ENCODE measurements at places on chromosomes 12 and 14.

GRCh38 chr12:87160848-87161601 is 868.2 kb downstream of the C12orf50 start:
- no peak for DNase-seq

- DNase-seq, result no peak
Measured at GRCh38 chr12:132886529-132887477, 602 bp downstream of the CHFR start.

DNA sequence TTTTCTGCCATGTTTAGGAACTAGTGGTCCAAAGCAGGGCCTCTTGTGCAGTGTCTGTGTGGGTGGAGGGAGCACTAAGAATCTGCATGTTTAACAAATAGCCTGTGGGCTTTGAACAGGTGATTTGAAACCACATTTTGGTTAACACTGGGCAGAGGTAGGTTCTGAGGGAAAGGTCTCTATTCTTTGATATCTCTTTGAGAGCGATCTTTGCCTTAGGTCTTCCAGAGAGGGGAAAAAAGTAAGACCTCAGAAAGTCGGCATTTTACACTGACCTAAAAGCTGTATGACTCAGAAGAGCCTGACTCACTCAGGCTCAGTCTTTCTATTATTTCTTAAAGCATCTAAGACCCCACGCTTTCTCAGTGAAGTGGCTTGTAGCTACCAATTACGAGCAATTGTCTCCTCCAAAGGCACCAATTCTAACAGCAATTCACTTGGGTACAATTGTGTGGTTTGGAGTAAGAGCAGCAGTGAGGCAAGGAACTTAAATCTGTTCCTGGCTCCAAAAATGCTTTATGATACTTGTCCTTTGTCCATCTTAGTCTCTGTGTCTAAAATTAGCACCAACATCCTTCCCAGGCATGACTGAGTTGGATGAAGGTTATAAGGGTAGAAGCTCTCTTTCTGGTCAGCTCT is 8.8 kb downstream of the EIF2B2 start:
- DNase-seq, result no peak

- no peak for DNase-seq
Measured at GRCh38 chr12:32419520-32419960, 20.2 kb downstream of the FGD4 start.

GRCh38 chr14:32104308-32104707 is 27.2 kb downstream of the ARHGAP5 start:
- no peak for DNase-seq

DNA sequence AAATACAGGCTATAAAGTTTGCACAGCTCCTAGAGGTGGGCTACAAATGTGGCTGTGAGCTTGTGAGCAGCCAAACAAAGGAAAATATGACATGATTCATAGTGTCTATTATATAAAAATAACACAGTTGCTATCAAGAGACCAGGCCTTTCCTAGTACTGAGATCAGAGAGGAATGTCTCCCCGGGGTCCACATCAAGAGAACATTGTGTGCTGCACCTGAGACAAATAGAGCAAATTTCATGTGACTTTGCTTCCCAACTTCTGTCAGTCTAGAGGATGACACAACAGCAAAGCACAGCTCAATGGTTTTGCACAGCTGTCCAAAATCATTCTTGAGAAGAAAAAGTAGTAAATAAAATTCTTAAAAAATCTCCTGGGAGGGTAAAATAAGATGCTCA is 297.5 kb upstream of the PRKD1 start:
- DNase-seq, result no peak

GRCh38 chr12:29561664-29562071 is 64.2 kb upstream of the OVCH1 start:
- DNase-seq, result no peak

DNA sequence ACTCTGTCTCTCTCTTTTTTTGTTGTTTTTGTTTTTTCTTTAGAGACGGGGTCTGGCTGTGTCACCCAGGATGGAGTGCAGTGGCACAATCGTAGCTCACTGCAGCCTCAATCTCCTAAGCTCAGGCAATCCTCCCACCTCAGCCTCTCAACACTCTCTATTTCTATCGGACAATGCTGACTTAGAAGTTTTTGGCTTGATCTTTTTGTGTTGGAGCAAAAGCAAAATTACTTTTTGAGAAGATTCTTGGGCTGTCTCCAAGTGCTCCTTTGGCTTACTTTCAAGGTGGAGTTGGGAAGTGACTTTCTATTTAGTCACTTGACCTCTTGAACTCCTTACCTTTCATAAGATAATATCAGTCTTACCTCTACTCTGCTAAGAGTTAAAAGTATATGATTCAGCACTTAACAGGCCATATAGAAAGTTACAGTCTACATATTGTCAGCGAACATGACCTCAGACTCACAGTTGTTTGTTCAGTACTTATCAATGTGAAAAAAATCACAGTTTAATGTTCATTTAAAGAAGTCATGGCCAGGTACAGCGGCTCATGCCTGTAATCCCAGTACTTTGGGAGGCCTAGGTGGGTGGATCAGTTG is 15.4 kb upstream of the MIA2 start:
- DNase-seq, result no peak

DNA sequence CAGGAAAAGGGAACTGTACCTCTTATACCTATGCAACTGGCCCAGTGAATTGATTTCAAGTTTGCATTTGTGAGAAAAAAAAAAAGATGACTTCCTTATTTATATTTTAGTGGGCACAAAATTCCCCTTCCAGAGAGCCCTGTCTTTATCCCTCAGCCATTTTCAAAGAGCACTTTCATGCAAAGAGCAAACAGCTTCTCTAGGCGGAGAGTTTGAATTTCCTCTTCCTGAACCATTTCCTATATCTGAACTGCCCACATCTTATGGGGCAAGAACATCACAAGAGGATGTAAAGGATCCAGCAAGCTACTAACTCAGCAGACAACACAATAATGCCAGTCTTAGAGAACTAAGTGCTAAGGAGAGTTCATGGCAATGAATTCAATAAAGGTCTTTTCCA is 22.3 kb upstream of the PLXNC1 start:
- DNase-seq, result no peak

DNA sequence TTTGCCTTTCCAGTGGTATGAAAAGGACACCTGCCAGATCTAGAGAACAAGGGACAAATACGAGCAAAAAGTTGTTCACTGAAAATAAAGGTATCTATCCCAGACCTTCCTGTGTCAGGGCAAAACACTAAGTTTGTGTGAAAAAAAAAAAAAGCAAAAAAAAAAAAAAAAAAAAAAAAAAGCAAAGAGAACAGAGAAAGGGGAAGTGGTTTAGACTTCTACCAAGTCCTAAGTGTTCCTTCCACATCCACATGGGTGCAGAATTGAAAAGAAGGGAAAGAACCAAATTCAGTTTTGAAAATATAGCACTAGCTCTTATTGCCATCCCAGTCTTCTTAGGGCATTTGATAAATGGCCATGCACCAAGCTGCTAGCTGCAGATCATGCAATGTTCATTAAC is 41.7 kb downstream of the ZCRB1 start:
- no peak for DNase-seq

GRCh38 chr12:2283916-2284315 is 231.1 kb downstream of the CACNA1C start:
- no peak for DNase-seq

- no peak for DNase-seq
Measured at GRCh38 chr14:100605230-100605629, 18.0 kb upstream of the BEGAIN start.

GRCh38 chr12:16880864-16881285 is 274.9 kb upstream of the LMO3 start:
- no peak for DNase-seq

DNA sequence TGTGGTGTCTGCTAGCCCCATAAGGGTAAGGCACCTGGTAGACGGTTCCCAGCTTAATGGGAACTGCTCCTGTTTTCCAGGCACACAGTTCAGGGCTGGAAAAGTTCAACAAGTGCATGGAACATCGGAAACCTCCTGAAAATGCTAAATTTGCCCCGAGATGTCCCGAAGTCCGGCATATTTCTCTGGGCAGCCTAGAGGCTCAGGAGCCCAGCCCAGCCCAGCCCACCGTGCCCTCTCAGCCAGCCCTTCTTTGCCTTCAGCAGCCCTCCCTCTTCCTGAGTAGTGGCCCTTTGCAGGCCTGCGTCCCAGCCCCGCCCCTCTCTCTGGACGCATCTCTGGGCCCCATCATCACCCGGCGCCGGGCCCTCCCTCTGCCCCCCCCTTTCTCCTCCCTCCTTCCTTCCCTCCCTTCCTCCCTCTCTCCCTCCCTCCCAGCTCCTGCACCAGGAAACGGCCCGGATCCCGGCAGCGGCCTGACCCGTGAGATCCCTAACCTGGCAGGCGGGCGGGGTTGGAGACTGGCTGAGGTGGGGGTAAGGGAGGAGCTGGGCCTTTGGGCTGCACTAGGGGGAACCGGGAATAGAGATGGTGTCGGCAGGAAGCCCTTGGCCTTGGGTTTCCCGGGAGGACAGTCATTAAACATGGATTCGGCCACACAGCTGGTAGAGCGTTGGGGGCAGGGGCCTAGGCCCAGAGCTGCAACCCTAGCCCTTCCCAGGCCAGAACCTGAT is at the start of gene BCL2L2:
Gene BCL2L2 (plus strand): TSS at position 422 of the 734 bp plus-strand sequence. CDS start 935 bp downstream, outside the sequence.
- no peak for DNase-seq

GRCh38 chr14:61003571-61003970 is 22.5 kb downstream of the SLC38A6 start:
- DNase-seq, result no peak

- no peak for DNase-seq
Measured at GRCh38 chr12:52175371-52176350, 16.2 kb downstream of the KRT80 start.

DNA sequence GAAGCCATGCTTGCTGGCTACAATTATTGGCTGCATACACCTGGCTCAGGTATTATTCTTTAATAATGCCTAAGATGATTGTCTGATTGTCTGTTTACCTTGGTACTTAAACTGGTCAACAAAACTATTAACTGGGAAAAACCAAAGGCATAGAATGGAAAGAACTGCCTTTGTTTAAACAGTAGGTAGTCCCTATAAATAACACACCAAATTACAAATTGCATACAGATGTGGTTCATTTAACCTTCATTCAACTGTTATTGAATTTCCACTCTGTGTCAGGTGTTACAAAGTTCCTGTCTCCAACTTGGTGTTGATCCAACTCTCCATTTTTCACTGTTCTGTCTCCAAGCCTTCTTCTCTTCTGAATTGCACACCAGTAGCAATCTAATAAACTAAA is 79.8 kb upstream of the FSCB start:
- DNase-seq, result no peak

- no peak for DNase-seq
Measured at GRCh38 chr12:10191865-10192264, 13.0 kb downstream of the TMEM52B start.

- no peak for DNase-seq
Measured at GRCh38 chr12:71665090-71665463, 976 bp downstream of the THAP2 start.

- DNase-seq, result no peak
Measured at GRCh38 chr12:47396902-47397663, 308.7 kb downstream of the RPAP3 start.

GRCh38 chr14:104335176-104335575 is 196.8 kb downstream of the KIF26A start:
- DNase-seq, result no peak

GRCh38 chr12:3988519-3989217 is 115.5 kb upstream of the PARP11 start:
- DNase-seq, result no peak

GRCh38 chr12:14613718-14614117 is 46.0 kb upstream of the PLBD1 start:
- no peak for DNase-seq

DNA sequence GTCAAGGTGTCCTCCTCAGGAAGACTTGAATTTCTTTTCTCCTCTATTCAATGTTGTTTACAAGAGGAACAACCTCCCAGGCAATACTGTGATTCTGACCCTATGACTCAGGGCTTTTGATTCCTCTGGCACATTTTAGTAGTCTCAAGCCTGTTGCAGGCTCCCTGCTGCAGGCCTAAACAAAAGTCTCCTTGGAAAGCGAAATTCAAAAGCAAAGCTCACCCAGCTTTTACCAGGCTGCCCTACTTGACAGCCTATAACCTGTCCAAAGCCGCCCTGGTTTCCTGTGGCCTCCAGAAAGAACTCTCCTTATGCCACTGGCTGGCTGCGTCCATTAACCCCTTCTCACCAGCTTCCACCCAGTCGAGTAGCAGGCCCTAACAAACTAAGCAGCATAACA is 11.6 kb downstream of the FGD6 start:
- DNase-seq, result no peak

- no peak for DNase-seq
Measured at GRCh38 chr14:52954346-52955214, 3.7 kb upstream of the FERMT2 start.

GRCh38 chr12:5003025-5003666 is 40.5 kb upstream of the KCNA5 start:
- no peak for DNase-seq

DNA sequence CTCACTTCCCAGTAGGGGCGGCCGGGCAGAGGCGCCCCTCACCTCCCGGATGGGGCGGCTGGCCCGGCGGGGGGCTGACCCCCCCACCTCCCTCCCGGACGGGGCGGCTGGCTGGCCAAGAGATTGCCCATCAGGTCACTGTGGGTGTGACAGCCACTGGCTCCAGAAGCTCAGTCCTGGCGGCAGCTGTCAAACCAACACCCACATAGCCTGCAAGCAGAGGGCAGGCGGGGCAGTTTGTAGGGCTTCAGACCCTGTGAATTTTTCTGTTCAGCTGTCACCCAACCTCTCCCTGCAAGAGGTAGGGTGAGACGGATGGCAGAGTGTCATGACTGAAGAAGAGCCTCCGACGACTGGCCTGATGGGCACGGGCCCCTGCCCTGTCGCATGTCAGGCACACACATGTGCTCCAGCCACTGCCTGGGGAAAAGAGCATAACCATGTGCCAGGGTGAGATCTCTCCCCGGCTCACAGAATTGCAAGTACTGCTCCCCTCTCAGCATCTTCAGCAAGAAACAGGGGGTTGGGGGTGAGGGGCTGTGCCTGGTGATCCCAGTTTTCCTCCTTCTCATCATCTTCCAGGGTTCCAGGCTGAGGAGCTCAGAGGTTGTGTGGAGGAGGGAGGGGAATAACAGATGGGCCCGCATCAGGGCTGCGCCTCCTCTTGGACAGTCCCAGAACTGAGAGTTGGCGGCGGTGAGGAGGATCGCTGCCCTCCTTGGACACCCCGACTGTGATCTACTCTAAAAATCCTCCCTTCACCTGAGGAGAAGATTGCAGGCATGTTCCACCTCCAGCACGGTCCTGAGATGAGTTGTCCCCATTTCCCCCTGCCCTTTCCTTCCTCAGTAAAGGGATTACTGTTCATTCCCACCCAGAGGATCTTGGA is 11.2 kb upstream of the PRPH start:
- no peak for DNase-seq
